ENCODE measurements at places on chromosomes 2 and 18. TPM values are rescaled to one million over a fixed set of nuclear protein-coding genes. Genes with fewer than 3 reads are reported as not detected.

Gene CYP27A1
- 5.2 TPM for total RNA-seq

Gene FIGN
- total RNA-seq, result 0.90 TPM

Gene C1GALT1C1L
- 0.28 TPM for total RNA-seq

Gene MAPK4
- not detected for total RNA-seq

Gene HNMT
- total RNA-seq, result 14.2 TPM

Gene ATG16L1
- total RNA-seq, result 26.9 TPM

Gene LINC00305
- total RNA-seq, result not detected

Gene EFHD1
- not detected for total RNA-seq

Measured in IMR-90 (cell line).